Mesenteric fat pad (tissue), 1 donor: ENCODE measurements at places on chromosomes 7 and 10. TPM values are rescaled to one million over a fixed set of nuclear protein-coding genes. Genes with fewer than 3 reads are reported as not detected.

DNA sequence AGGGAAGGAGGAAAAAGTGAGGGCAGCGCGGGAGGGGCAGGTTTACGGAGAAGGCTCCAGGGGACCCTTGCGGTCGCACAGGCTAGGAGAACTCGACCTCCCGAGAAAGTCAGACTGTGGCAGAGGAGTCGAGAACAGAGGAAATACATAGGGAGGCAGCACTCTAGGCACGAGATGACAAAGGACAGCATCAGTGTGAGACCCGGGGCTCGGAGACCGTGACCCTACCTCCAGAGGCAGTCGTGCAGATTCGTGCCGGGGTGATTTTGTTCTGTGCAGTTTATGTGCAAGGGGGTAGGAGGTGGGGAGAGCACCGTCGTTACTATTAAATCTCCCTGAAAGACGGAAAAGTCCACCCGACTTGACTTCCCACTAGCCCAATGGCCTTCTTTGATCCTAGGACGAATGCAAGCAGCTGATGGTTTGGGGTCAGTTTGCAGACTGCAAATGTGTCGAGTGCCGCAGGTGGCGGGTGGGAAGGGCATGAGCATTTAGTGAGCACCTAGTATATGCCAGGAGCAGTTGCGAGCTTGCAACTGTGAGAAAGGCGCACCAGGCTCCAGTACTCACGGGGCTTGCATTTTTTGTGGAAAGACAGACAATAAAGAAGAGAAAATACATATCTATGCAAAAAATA lies 674 bp upstream of the OSBPL3 start:
- DNase-seq = no peak

DNA sequence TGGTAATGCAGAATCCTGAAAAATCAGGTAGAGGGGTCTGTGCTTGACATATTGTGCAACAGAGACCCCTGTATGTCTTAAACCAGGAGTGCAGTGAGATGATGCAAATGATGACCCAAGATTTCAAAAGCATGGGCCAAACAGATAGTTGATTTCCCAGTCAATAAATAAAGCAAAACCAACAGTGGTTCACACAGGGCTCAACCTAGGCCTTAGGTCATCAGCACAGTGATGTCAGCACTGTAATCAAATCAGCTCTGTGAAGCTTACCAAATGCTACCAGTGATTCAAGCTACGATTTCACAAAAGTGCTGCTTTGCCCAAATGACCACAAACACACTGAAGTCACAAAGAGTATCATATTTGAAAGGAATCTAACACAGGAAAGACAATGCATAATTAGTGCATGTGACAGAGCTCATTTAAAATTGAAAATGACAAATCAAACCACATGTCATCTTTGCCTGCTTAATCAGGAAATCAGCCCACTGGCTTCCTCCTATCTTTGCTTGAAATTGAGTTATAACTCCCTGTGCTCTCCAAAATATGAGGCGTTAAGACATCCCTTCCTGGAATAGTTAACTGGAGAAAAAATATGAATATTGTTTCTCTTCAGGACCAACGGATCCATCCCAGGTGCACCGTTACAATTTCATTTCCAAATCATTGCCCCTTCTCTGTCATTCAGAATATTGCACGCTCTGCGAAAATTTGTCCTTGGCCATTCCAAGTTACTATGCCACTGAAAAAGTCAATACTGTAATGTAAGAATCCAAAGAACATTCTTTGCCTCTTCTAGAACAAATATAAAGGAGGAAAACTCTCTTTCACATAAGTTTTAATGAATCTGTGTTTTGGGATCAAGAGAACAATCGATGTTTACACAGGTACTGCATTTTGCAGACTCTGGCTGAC lies 41.9 kb upstream of the ASL start:
- no peak for DNase-seq

DNA sequence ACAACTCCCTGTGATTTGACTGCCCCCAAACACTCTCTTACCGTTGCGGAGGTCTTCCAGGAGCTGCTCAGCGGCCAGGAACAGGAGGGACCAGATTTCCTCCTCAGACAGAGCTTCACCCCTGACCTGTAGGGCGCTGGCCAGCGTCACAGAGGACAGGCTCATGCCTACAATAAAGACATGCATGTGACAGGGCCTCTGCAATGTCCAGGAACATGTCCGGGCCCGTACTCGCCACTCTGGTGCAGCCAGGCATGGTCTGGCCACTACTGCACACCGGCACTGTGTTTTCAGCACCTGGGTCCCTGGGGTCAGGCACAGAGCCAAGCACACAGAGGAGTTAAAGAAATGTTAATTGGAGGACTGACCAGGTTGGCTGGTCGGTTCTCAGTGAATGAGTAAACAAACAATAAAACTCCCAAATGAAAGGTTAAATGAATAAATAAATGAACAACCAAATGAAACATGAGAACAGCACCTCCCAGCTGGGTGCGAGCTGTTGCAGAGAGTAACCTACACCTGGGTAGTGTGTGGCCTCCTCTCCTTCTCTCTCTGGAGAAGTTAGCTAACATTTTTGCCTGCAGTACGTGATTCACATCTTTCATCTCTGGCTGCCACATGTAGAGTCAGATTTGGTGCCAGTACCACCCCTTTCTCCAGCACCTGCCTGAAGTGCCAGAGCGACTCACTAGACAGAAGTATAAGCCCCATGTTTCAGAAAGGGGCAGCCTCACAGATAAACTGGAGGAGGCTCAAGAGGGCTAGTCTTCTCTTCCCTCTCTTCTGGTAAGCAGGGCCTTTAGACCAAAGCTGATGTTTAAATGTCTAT lies 22.8 kb downstream of the FRMPD2 start:
- no peak for DNase-seq

Gene ZMYND11
- 68.0 TPM for total RNA-seq

Gene HOXA4
- total RNA-seq = 4.0 TPM

DNA sequence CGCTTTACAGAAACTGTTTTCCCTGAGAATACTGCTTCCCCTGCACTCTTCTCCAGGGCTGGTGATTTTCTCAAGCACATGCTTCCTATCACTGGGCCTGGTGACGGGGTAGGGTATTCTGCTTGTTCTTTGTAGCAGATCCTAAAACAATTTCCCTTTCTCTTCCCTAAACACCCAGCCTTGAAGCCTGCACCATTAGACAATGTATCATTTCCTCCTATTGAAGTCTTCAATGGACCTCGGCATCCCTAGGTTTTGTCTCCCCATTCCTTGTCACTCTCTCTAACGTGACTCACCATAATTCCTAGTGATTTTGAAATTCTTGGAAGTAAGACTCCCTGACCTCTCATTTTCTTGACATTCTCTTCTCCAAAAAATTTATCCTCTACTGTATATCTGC lies 109.5 kb upstream of the GHITM start:
- no peak for DNase-seq

Gene GRIFIN
- not detected for total RNA-seq

Gene SMIM30
- total RNA-seq = 31.9 TPM

Gene P4HA1
- total RNA-seq = 28.3 TPM

- no peak for DNase-seq
Observed at GRCh38 chr7:46206476-46207060, 285.5 kb upstream of the IGFBP3 start.

DNA sequence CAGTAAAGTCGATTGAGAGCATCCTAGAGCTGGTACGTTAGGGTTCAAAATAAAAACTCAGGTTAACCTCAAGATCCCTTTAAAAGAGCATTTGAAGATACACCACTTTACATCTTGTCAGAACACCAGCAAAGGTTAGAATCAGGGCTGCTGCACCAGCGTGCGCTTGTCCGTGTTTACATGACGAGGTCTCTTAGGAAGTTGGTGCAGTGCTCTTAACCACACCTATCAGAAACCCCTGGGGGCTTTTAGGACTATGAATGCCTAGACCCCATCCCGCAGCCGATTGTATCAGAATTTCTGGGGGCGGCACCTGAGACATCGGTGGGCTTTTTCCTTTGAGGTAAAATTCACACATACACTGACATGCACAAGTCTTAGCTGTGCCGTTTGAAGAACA lies 97.6 kb downstream of the ZMYND11 start:
- DNase-seq = no peak

GRCh38 chr7:2811476-2812113 lies 32.5 kb downstream of the GNA12 start:
- no peak for DNase-seq

Gene CCZ1B
- total RNA-seq = 53.0 TPM

DNA sequence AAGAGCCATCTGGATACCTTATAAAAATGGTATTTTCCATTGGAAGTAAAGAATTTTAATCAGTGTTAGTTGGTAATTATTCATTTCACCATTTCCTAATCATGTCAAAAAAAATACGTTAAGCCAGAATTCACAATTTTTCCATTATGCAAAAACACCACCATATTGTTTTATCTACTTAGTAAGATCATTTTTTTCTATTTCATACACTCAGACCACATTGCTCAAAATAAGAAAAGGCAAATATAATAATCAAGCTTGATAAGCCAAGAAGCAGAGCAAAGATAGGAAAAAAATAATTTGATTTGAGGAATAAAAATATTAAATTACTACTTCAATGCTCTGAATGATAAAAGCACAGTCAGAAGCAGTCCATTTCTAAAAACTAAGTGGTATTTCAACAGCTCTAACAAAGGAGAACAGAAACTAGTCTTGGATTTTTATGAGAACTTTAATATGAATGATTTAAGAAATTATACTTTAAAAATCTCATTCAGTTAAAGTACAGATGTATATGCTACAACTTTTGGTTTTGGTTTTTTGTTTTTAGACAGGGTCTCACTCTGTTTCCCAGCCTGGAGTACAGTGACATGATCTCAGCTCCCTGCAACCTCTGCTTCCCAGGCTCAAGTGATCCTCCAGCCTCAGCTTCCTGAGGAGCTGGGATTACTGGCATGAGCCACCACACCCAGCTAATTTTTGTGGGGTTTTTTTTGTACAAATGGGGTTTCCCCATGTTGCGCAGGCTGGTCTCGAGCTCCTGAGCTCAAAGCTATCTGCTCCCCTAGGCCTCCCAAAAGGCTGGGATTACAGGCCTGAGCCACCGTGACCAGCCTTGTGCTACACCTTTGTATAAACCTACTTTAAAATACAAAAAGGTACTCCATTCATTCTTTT lies 46.6 kb downstream of the LRRN3 start:
- DNase-seq = no peak

GRCh38 chr10:49382226-49382625 lies 13.7 kb downstream of the DRGX start:
- no peak for DNase-seq
